ENCODE measurements at places on chromosomes 7 and 10. TPM values are rescaled to one million over a fixed set of nuclear protein-coding genes. Genes with fewer than 3 reads are reported as not detected.

GRCh38 chr7:17075601-17076255 is 193.9 kb upstream of the AGR3 start:
- H3K36me3 ChIP-seq: no peaks in the 10 kb centered on the region
- no peak overlapping the region for H3K4me3 ChIP-seq
- no peaks in the 10 kb centered on the region for H3K4me1 ChIP-seq
- H3K27me3 ChIP-seq: no peaks in the 10 kb centered on the region

- no peaks in the 10 kb centered on the region for H3K36me3 ChIP-seq
- H3K27ac ChIP-seq: no peak overlapping the region
- no peak overlapping the region for H3K4me3 ChIP-seq
- H3K4me1 ChIP-seq: no peaks in the 10 kb centered on the region
- H3K27me3 ChIP-seq: no peaks in the 10 kb centered on the region
- DNase-seq: no peak
Observed at GRCh38 chr10:53071505-53072125, 299.0 kb upstream of the MBL2 start.

- no peaks in the 10 kb centered on the region for H3K27me3 ChIP-seq
- H3K36me3 ChIP-seq: no peaks in the 10 kb centered on the region
- H3K4me1 ChIP-seq: no peaks in the 10 kb centered on the region
- no peak for DNase-seq
- no peak overlapping the region for H3K4me3 ChIP-seq
Observed at GRCh38 chr7:131016230-131016629, 282.2 kb upstream of the KLF14 start.

GRCh38 chr7:109545686-109546085 is 976.0 kb downstream of the DNAJB9 start:
- H3K4me1 ChIP-seq: no peaks in the 10 kb centered on the region
- H3K27ac ChIP-seq: no peak overlapping the region
- no peak overlapping the region for H3K4me3 ChIP-seq
- H3K27me3 ChIP-seq: no peaks in the 10 kb centered on the region
- H3K36me3 ChIP-seq: no peaks in the 10 kb centered on the region

DNA sequence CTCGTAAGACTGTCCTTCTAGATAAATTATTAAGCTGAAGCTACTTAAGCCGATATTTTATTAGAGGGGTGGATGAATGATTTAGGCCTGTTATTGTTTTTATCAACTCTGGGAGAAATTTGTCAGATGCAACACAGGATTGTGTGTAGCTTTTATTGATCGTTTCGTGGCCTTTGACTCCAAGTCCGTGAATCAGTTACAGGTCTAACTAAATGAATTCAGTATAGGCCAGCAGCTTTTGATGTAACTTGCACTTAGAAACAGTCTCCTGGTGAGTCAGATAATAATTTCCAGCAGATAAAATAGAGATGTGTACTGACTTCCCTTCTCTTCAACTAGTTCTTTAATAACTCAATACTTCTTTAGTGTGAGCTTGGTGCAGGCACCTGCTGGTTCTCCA is 341.7 kb upstream of the SMIM30 start:
- H3K27ac ChIP-seq: no peak overlapping the region
- H3K4me1 ChIP-seq: peaks cover under 1% of the 10 kb centered on the region
- DNase-seq: no peak
- H3K36me3 ChIP-seq: no peaks in the 10 kb centered on the region
- H3K4me3 ChIP-seq: no peak overlapping the region

GRCh38 chr10:93462371-93462770 is 19.8 kb downstream of the MYOF start:
- H3K27me3 ChIP-seq: no peaks in the 10 kb centered on the region
- H3K4me3 ChIP-seq: no peak overlapping the region
- H3K27ac ChIP-seq: peak overlapping the region; percentile 93
- DNase-seq: no peak

GRCh38 chr10:68092512-68092911 is 16.8 kb upstream of the MYPN start:
- no peak overlapping the region for H3K27ac ChIP-seq
- H3K36me3 ChIP-seq: no peaks in the 10 kb centered on the region
- no peaks in the 10 kb centered on the region for H3K27me3 ChIP-seq
- H3K4me1 ChIP-seq: no peaks in the 10 kb centered on the region
- no peak for DNase-seq

GRCh38 chr7:115831371-115831770 is 199.2 kb downstream of the TFEC start:
- no peaks in the 10 kb centered on the region for H3K27me3 ChIP-seq
- no peak overlapping the region for H3K4me3 ChIP-seq
- DNase-seq: no peak
- H3K4me1 ChIP-seq: no peaks in the 10 kb centered on the region
- H3K27ac ChIP-seq: no peak overlapping the region

DNA sequence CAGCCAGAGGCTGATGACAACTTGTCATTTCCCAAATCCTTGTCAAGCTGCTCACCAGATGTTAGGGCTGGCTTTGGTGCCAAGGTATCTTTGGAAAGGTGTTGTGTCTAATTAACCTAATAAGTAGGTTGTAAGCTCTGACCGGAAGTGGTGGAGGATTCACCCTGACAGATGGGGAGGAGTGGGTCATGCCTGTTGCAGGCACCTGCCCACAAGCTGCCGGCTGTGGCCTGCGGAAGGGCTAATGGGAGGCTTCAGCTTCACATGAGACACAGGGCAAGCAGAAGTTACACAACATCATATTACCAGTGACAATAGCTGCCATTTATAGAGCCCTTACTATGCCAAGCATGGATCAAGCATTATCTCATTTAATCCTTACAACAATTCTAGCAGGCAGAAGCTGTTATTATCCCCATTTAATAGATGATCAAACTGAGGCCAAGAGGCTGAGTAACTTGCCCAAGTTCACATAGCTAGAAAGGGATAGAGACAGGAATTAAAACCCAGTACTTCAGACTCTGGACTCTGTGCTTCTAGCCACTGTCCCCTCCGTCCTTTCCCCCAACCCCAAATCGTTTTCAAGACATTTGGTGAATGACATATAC is 63.1 kb upstream of the DUSP5 start:
- no peak overlapping the region for H3K4me3 ChIP-seq
- no peaks in the 10 kb centered on the region for H3K27me3 ChIP-seq
- H3K27ac ChIP-seq: no peak overlapping the region
- H3K4me1 ChIP-seq: peaks cover 8% of the 10 kb centered on the region

DNA sequence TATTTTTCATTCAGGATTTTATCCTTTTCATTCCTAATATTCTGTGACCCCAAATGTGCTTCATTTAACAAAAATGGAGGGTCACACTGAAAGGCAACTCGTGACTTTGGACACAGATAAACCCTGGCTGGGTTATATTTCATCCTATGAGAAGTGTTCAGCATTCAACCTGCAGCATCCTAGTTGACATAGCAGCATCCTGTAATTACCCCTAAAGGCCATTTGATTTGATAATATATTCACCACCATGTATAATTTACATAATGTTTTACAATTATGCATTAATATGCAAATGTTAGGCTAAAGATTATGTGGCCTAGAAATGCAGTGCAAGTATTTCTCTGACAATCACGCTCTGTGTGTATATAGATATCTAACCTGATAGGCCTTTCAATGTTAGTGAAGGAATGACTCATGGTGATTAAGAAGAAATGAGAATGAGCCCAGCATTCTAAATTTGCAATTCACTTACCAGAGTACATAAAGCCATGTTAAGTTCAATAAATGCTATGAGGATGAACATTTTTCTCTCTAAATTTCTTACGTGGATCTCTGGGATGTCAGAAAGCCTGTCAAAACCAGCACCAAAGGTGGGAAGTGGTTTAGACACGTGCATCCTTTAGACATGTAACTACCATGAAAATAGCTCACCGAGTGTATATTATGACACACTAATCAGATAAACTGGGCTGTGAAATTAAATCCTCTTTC is 337.7 kb upstream of the AOAH start:
- H3K27me3 ChIP-seq: no peaks in the 10 kb centered on the region
- no peaks in the 10 kb centered on the region for H3K36me3 ChIP-seq
- H3K27ac ChIP-seq: no peak overlapping the region
- H3K4me1 ChIP-seq: peaks cover 9% of the 10 kb centered on the region
- H3K4me3 ChIP-seq: no peak overlapping the region

DNA sequence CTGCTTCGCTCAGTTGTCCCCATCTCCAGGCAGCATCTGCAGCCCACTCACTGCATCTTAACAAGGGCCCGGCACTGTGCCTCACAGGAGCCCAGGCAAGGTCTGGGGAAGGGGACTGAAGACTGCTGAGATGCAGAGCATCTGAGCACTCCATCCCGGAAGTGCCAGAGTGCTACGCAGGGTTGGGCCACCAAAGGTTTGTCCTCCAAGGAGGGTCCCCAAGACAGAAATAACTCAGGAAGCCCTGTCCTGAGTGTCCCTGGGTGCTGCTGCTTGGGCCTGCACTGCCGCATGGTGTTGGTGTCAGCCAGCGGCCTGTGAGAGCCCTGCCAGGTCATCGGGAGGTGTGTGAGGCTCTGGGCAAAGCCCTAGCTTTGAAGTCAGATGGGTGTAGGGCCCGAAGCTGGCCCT is 288.2 kb upstream of the ZMIZ1 start:
- no peaks in the 10 kb centered on the region for H3K36me3 ChIP-seq
- H3K27me3 ChIP-seq: no peaks in the 10 kb centered on the region
- no peak for DNase-seq
- no peak overlapping the region for H3K4me3 ChIP-seq
- H3K27ac ChIP-seq: no peak overlapping the region

DNA sequence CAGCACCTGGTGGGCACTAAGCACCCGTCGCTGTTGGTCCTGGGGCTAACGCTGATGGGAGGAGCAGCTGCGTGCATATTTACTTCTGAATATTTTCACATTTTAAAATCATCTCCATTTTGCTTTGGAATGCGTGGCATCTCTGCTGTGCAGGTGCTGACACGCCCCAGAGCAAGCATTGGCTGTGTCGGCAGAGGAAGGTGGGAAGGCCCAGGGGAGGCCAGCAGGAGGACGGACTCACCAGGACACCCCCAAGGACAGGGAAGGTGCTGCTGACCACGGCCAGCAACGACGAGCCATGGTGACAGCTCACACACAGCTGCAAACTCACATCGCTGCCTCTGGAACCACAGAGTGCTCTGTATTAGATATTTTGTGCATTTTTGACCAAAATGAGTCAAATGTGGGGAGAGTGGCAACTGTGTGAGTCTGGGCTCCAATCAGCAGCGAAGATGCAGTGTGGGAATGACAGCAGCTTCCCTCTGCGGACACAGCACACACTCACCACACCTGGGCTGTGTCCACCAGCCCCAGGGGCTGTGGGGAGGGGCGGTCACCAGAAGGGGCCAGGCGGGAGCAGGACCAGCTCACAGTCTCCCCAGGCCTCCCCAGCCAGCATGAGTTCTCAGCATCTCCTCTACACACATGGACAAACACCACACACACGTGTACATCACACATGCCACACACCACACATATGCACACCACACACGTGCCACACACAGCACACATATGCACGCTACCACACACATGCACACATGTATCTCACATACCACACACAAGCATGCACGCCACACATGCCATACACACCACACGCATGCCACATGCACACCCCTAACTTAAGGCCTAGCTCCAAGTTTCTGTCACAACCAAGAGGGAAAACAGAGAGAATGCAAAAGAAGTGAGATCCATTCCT is 58.2 kb downstream of the PTPRN2 start:
- H3K4me1 ChIP-seq: no peaks in the 10 kb centered on the region
- H3K4me3 ChIP-seq: no peak overlapping the region
- DNase-seq: no peak
- H3K36me3 ChIP-seq: no peaks in the 10 kb centered on the region

GRCh38 chr10:26087666-26088065 is 128.9 kb upstream of the GAD2 start:
- H3K4me3 ChIP-seq: no peak overlapping the region
- DNase-seq: no peak
- H3K27ac ChIP-seq: no peak overlapping the region
- H3K27me3 ChIP-seq: no peaks in the 10 kb centered on the region

- peaks cover 36% of the 10 kb centered on the region for H3K4me1 ChIP-seq
- H3K27me3 ChIP-seq: no peaks in the 10 kb centered on the region
- no peak for DNase-seq
- H3K4me3 ChIP-seq: peak overlapping the region; percentile 64
Observed at GRCh38 chr7:39033885-39034624, 56.3 kb downstream of the POU6F2 start.

DNA sequence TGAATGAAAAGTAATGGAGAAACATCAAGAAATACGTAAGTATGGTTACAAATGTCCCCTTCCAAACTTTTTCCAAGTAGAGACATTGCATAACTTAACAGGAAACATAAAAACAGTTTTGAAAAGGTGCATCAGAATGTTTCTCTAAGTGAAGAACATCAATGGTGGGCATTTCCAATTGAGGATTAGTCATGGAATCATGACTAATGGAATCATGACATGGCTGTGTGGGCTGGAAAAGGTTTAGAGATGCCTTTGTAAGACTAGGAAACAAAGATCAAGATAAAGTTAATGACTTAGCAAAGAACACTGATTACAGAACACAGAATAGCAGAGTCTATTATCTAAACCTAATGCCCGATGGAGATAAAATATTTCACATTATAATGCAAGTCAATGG is 272.0 kb downstream of the HPSE2 start:
- H3K27ac ChIP-seq: no peak overlapping the region
- no peaks in the 10 kb centered on the region for H3K36me3 ChIP-seq
- peaks cover 10% of the 10 kb centered on the region for H3K4me1 ChIP-seq
- H3K27me3 ChIP-seq: peaks cover 3% of the 10 kb centered on the region
- no peak overlapping the region for H3K4me3 ChIP-seq

- H3K27ac ChIP-seq: no peak overlapping the region
- no peak overlapping the region for H3K4me3 ChIP-seq
- H3K27me3 ChIP-seq: no peaks in the 10 kb centered on the region
- DNase-seq: no peak
- H3K36me3 ChIP-seq: peaks cover 5% of the 10 kb centered on the region
Observed at GRCh38 chr7:56083150-56083785, 9.5 kb downstream of the PHKG1 start.

- H3K4me3 ChIP-seq: no peak overlapping the region
- H3K4me1 ChIP-seq: no peaks in the 10 kb centered on the region
- peaks cover 6% of the 10 kb centered on the region for H3K27me3 ChIP-seq
- no peak overlapping the region for H3K27ac ChIP-seq
- DNase-seq: no peak
- peaks cover 2% of the 10 kb centered on the region for H3K36me3 ChIP-seq
Observed at GRCh38 chr10:132077091-132077490, 11.3 kb downstream of the JAKMIP3 start.

DNA sequence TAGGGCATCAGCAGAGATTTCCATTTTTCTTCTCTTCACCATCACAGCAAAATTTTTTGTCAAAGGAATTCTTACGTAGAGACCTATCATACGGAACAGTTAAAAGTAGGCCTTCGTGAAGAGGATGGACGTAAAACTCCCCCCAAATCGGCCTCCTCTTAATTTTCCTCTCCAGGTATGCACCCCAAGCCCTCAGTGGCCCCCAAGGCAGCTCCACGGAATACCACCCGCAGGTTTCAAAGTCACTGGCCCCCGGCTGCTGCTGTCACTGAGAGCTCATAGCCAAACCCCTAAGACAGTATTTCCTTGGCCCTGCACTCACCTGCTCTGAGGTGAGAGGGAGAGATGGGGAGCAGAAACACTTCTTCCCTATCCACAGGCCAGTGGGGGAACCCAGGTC is 8.8 kb downstream of the PODXL start:
- no peak overlapping the region for H3K4me3 ChIP-seq
- H3K4me1 ChIP-seq: peaks cover 15% of the 10 kb centered on the region
- no peak for DNase-seq

GRCh38 chr7:2172311-2173188 is 60.2 kb downstream of the MAD1L1 start:
- no peak overlapping the region for H3K4me3 ChIP-seq
- H3K27ac ChIP-seq: no peak overlapping the region
- no peaks in the 10 kb centered on the region for H3K27me3 ChIP-seq

The CHRM2 gene
- 0.14 TPM for total RNA-seq

The GARIN1A gene
- 1.9 TPM for total RNA-seq

The DNAJB9 gene
- total RNA-seq: 10.0 TPM

The SPDYE8 gene
- not detected for total RNA-seq

The CCT6A gene
- total RNA-seq: 229 TPM

The MRC1 gene
- not detected for total RNA-seq

The FAM25G gene
- total RNA-seq: not detected

The ITGB8 gene
- total RNA-seq: 19.9 TPM

The UCMA gene
- not detected for total RNA-seq

The ADRA2A gene
- total RNA-seq: 0.07 TPM
